ENCODE measurements at places on chromosomes 16 and 17.

DNA sequence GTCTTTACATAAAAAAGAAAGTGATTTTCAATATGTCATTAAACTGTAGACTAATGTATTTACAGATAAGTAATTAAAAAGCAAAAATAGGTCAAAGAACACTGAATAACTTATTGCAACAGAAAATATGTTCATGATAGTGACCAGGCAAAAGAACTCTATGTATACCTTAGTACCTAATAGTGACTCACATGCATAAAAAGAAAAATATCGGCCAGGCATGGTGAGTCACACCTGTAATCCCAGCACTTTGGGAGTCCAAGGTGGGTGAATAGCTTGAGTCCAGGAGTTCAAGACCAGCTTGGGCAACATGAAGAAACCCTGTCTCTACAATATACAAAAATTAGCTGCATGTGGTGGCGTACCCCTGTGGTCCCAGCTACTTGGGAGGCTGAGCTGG is 33.0 kb upstream of the TOM1L1 start:
- no peak overlapping the region for H3K4me3 ChIP-seq
- no peaks in the 10 kb centered on the region for H3K4me1 ChIP-seq
- no peak for DNase-seq

DNA sequence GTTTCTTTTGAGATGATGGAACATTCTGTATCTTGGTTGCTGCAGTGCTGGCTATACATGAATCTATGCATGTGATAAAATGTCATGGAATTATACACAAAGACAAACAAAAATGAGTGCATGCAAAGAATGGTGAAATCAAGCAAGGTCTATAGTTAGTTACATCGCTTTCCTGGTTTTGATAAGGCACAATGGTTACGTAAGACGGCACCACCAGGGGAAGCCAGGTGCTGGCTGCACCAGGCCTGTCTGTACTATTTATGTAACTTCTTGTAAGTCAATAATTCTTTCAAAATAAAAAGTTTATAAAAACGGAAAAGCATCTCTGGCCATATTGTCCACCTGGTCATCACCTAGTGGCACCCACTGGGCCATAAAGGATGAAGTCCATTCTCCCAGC is 46.5 kb downstream of the ARHGAP27 start:
- no peaks in the 10 kb centered on the region for H3K27me3 ChIP-seq
- H3K36me3 ChIP-seq, result no peaks in the 10 kb centered on the region
- no peak for DNase-seq
- no peak overlapping the region for H3K27ac ChIP-seq
- peaks cover 10% of the 10 kb centered on the region for H3K4me1 ChIP-seq

GRCh38 chr16:72434159-72434558 is 262.2 kb upstream of the PMFBP1 start:
- H3K4me1 ChIP-seq, result no peaks in the 10 kb centered on the region
- no peak overlapping the region for H3K27ac ChIP-seq
- H3K4me3 ChIP-seq, result no peak overlapping the region
- DNase-seq, result no peak
- no peaks in the 10 kb centered on the region for H3K27me3 ChIP-seq
- no peaks in the 10 kb centered on the region for H3K36me3 ChIP-seq

DNA sequence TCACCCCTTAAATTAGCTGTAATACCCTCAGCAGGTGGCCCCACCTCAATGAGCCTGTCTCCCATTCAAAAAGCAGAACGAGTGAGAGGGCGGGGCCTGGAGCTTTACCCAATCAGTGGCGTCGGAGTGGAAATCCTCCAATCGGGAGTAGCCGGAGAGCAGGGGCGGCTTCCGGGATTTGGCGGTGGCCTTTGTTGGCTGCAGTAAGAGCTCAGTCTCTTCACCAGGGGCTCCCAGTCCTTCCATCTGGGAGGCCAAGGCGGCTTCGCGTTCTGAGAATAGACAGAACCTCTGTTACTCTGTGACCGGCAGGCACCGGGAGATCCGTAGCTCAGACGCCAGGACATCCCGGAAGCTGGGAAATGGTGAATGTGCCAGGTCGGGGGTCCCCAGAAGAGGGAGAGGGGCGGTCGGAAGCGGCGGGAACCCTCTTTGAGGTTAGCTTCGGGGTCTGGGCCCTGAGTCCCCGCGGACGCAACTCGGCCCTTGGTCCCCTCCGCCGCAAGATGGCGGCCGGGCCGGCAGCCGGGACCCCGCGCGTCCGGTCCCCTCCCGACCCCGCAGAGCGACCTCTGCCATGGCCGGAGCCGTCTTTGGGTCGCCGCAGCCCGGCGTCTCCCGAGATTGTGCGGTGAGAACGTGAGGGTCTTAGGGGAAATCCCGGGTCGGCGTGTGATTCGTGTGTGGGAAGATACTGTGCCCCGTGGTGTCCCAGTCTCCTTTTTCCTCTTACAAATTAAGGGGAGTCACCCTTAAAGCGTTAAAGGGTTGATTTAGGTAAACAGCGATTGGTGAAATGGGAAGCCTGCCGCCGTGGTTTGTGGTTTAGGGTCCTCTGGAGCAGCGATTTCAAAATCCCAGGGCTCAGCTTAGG is 160.3 kb upstream of the ZNF267 start:
- peak overlapping the region; percentile 93 for H3K4me3 ChIP-seq
- H3K36me3 ChIP-seq, result peaks cover 15% of the 10 kb centered on the region
- peaks cover 33% of the 10 kb centered on the region for H3K4me1 ChIP-seq
- peak overlapping the region; percentile 83 for H3K27ac ChIP-seq

DNA sequence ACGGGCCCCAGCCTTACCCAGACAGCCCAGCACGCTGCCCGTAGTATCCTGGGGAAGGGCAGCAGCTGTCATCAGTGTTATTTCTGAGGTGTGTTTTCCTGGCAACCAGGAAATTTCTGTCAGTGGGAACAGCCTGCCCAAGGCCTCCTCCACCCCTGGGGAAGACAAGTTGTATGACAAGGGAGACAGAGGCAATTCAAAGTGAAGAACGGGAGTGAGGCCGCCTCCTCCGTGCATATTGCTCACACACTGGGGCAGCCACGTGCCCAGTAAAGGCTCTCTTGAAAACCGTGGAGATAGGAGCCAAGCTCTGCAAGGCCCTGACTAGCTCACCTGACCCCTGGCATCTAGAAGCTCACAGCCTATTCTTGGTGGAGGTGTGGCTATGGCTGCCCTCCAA is 57.6 kb downstream of the RAI1 start:
- H3K27me3 ChIP-seq, result no peaks in the 10 kb centered on the region
- no peak for DNase-seq
- H3K27ac ChIP-seq, result no peak overlapping the region
- peaks cover 3% of the 10 kb centered on the region for H3K36me3 ChIP-seq
- no peak overlapping the region for H3K4me3 ChIP-seq
- peaks cover 46% of the 10 kb centered on the region for H3K4me1 ChIP-seq

DNA sequence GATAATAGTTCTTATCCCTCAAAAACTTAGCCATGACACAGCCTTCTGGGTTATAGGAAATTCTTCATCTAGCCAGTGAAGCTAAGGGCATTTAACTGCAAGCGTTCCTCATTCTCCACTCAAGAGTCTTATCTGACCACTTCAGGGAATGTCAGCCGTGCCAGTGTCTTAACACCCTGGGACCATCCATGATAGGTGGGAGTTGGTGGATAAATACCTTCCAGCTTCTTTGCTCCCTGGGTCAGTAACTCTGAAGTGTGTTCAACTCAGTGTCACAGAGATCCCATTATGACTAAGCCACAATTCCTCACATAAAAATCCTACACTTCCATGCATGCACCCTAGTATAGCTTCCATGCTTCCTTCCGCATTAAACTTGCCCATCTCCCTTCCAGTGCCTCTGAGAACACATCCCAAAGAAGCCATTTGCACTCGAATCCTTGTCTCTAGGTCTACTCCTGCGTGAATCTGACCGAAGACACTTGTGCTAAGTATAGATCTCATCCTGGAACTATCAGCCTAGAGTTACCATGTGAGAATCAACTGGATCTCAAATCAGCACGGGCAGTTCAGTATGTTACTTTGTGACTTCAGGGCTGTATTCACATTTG is 264.3 kb upstream of the MAF start:
- H3K4me3 ChIP-seq, result no peak overlapping the region
- no peaks in the 10 kb centered on the region for H3K27me3 ChIP-seq
- H3K4me1 ChIP-seq, result no peaks in the 10 kb centered on the region
- no peak overlapping the region for H3K27ac ChIP-seq
- no peaks in the 10 kb centered on the region for H3K36me3 ChIP-seq

DNA sequence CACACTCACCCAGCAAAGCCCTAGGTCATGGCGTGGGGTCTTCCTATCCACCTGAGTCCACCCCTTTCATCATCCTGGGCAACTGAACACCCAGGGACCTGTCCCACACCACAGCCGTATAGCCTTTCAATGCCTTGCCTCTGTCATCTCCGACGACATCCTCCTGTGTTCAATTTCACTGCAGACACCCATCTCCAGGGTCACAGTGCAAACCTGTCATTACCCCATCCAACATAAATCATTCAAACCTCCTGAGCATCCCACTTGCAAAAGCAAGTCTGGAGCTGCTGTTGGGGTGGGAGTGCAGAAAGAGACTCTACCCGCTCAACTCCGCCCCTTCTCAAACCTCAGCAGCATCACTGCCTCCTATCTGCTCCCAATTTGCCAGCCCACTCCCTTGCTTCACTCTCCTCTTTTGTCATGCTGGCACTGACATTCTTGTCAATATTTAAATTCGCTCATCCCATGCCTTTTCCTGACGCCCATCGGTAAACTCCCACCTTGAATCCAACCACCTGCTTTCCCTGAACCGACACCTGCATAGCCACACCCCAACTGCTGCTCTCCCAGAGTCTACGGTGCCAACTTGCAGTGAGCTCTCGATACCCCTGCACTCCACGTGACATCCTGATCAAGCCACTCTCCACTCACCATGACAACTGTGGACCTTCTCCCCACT is 37.0 kb downstream of the MARF1 start:
- no peak overlapping the region for H3K4me3 ChIP-seq
- no peaks in the 10 kb centered on the region for H3K4me1 ChIP-seq
- H3K27ac ChIP-seq, result no peak overlapping the region

DNA sequence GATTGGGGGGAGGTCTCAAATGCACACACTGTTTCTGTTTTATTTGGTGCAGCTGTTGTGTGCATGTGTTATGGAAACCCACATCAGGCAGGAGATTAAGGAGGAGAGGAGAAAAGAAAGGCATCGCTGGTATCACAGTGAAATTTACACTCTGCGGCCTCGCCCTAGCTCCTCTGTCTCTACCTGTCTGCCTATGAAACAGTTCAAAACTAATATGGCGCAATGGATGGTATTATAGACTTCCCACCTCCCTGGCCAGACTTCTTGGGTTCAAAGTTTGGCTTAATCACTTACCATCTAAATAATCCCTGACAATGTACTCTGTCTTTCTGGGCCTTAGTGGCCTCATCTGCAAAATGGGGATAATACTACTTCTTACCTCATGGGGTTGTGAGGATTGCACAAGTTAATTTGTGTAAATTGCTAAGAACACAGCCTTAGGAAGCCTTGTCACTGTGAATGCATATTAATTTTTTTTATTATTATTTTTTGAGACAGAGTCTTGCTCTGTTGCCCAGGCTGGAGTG is 1.4 kb upstream of the ABCC1 start:
- no peak for DNase-seq
- H3K27ac ChIP-seq, result no peak overlapping the region
- H3K4me1 ChIP-seq, result peaks cover 37% of the 10 kb centered on the region
- H3K4me3 ChIP-seq, result no peak overlapping the region
- no peaks in the 10 kb centered on the region for H3K27me3 ChIP-seq
- H3K36me3 ChIP-seq, result no peaks in the 10 kb centered on the region

- H3K27me3 ChIP-seq, result no peaks in the 10 kb centered on the region
- no peak overlapping the region for H3K27ac ChIP-seq
- H3K4me1 ChIP-seq, result no peaks in the 10 kb centered on the region
- no peak overlapping the region for H3K4me3 ChIP-seq
- H3K36me3 ChIP-seq, result no peaks in the 10 kb centered on the region
Observed at GRCh38 chr16:23132775-23133463, 16.3 kb downstream of the USP31 start.

DNA sequence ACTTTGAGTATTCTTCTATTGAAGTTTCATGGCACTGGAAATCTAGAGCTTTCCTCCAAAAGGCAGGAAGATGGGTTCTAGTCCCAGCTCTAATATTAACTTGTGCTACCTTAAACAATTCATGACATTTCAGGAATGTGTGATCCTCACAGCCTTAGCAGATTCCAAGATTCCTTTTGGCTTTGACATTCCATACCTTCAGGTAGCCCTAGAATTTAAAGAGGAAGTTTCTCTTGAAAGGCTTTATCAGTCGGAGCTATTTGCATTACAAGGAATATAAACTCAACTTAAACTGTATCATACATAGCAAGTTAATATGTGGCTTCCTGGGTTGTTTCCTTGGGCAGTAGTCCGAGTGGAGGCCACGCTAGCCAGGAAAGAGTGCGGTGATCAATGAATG is 330.0 kb downstream of the SHISA9 start:
- H3K27me3 ChIP-seq, result no peaks in the 10 kb centered on the region
- no peaks in the 10 kb centered on the region for H3K4me1 ChIP-seq
- H3K36me3 ChIP-seq, result no peaks in the 10 kb centered on the region

GRCh38 chr17:28191018-28191417 is 128.0 kb upstream of the TMEM97 start:
- H3K27ac ChIP-seq, result no peak overlapping the region
- peaks cover 4% of the 10 kb centered on the region for H3K4me1 ChIP-seq
- DNase-seq, result no peak
- H3K36me3 ChIP-seq, result peaks cover 3% of the 10 kb centered on the region
- H3K27me3 ChIP-seq, result no peaks in the 10 kb centered on the region

DNA sequence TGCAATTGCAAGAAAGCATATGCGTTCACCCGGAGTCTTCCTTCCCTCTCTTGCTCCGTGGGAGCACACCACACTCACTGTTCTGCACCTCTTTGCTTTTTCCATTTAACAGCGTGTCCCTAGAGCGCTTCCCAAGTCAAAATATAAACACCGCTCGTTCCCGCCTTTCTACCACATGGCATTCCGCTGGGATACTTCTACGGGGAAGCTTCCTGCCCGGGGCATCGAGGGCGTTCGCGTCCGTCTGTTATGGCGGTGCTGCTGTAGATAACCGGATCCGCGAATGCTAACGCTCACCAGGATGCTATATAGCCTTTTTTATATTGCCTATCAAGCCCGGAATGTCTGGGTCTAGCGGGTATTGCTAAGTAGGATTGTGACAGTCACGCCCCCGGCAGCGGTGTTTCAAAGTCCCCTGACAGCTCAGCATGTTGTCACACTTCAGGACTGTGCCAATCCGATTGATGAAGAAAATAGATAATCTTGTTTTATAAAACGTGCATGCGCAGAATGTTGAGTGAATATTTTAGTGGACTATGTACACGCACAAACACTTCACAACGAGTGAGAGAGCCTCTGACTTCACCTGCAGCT is 31.0 kb downstream of the CCDC40 start:
- no peaks in the 10 kb centered on the region for H3K27me3 ChIP-seq
- DNase-seq, result no peak
- H3K4me1 ChIP-seq, result peaks cover 11% of the 10 kb centered on the region
- no peak overlapping the region for H3K27ac ChIP-seq

- no peak overlapping the region for H3K4me3 ChIP-seq
- H3K4me1 ChIP-seq, result no peaks in the 10 kb centered on the region
- H3K36me3 ChIP-seq, result no peaks in the 10 kb centered on the region
- H3K27ac ChIP-seq, result no peak overlapping the region
Observed at GRCh38 chr17:4426499-4427208, 7.1 kb upstream of the SPNS3 start.
